ENCODE measurements at places on chromosomes 6 and 20.

- DNase-seq, result peak; percentile 69
Observed at GRCh38 chr6:17863901-17864754, 123.3 kb downstream of the KIF13A start.

DNA sequence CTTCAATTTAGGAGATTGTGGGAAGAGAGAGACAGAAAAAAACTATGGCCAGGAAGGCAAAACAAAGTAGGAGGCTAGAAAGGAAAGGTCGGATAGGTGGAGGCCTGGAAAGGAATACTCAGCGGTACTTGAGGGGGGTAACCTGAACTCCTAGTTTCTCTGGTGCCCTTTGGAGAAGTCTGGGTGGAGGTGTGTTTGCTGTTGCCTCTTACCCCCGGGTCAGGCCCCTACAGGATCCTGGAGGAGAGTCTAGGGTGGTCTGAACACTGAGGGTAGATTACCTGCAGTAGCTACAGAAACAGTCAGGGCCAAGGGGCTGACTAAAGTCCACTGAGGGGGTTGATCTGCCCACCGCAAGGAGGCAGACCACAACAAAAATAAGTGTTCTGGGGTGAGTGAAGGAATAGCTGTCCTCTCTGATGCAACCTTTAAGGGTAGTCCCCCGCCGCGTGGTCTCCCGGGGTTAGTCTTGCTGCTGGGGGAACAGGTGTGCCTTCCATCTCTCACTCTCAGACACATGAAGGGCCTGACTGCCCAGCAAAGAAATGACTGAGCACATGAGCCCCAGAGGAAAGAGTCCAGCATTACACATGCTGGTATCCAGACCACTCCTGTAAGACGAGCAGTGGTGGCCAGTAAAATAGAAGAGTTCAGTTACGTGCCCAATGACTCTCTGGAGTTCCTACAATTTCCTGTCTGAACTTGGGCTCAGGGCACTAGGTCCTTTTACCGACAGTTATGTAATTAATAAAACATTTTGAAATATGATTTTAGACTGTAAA is 59.5 kb downstream of the MTHFD1L start:
- DNase-seq, result no peak

- DNase-seq, result no peak
Observed at GRCh38 chr20:32116079-32116521, 6.6 kb downstream of the TM9SF4 start.

DNA sequence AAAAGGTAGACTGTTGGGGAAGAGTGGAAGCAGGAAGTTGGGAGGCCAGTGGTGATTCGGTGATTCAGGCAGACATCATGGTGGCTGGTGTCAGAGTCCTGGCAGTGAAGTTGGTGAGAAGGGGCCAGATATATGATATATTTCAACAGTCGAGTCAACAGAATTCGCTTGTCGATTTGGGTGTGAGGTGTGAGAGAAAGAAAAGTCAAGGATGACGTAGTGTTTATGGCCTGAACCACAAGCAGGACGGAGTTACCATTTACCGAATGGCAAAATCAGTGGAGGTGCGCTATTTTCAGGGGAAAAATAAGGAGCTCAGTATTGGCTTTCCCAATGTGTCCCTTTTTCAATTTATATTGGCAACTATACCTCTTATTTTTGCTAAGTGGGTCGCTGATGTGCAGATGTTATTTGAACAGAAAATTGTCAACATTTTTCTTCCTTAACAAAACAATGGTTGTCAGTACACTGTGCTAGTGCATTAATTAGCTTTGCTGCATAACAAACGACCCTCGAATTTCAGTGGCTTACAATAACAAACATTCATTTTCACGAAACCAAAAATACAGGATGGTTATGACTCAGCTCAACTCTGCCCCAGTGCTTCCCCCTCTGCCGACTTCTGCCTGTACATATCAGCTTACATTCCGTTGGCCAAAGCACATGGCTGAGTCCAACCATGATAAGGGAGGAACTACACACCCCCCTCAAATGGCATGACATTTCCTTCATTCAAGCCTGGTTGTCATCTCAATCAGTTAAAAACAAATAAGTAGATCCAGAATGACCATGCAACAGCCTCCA is 255.0 kb upstream of the ZFP64 start:
- no peak for DNase-seq

All from kidney epithelial cell (primary cell).